ENCODE measurements at places on chromosomes 4 and X. TPM values are rescaled to one million over a fixed set of nuclear protein-coding genes. Genes with fewer than 3 reads are reported as not detected.

- peaks cover 70% of the 10 kb centered on the region for H3K4me1 ChIP-seq
- no peaks in the 10 kb centered on the region for H3K27me3 ChIP-seq
- no peak overlapping the region for H3K27ac ChIP-seq
These were observed 18.9 kb downstream of the ADD1 start for GRCh38 chr4:2862528-2862927.

DNA sequence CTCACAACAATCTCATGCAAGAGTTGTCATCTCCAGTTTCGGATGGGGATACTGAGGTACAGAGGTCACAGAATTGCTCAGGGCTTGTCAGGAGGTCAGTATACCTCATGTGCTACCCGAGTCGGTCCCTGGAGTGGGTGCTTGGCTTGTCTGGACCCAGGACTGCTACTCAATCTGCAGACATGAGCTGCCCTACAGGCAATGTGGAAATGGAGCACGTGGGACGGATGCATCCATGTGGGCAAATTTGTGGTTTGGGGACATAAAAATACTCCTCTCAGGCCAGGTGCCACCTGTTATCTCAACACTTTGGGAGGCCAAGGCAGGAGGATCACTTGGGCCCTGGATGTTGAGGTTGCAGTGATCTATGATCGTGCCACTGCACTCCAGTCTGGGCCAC, 15.8 kb downstream of the USP11 start:
- no peak overlapping the region for H3K27ac ChIP-seq
- DNase-seq: no peak
- peaks cover 10% of the 10 kb centered on the region for H3K36me3 ChIP-seq
- no peaks in the 10 kb centered on the region for H3K27me3 ChIP-seq

CTPS2 gene
- 4.0 TPM for total RNA-seq

DNA sequence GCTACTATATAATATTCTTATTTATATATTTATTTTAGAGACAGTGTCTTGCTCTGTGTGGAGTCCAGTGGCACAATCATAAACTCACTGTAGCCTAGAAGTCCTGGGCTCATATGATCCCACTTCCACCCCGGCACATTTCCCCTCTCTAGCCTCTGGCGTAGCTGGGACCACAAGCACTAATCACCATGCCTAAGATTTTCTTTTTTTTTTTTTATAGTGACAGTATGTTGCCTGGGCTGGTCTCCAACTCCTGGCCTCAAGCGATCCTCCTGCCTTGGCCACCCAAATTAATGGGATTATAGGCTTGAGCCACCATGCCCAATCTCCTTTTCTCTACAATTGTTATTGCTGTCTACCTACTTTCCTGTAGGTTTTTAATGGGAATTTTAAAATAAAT, 74.1 kb upstream of the BMP3 start:
- H3K4me3 ChIP-seq: no peak overlapping the region
- no peak for DNase-seq
- H3K27me3 ChIP-seq: no peaks in the 10 kb centered on the region

DNA sequence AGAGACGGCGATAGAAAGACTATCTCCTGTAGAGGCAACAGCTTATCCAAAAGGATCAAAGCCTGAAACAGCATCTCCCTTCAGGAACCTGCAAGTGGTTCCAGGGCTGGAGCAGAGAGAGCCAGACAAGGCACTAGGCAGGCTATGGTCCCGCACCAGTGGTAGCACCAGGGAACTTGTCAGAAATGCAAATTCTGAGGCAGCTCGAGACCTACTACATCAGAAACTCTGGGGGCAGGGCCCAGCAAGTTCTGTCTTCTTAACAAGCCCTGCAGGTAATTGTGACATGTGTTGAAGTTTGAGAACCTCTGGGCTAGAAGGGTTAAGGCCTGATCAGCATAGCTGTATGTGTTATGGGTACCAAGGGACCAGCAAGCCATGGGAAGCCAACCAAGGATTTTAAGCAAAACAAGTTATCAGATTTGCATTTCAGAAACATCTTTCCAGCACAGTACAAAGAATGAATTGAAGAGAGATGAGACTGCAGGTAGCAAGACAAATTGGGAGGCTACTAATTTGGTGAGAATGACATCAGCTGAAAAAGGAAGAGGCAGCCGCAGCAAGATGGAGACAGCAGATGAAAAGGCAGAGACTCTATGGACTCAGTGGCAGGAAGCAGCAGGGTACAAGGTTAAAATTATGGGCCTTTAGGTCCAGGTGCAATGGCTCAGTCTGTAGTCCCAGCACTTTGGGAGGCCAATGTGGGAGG, 139.7 kb downstream of the TSPAN5 start:
- no peak for DNase-seq
- H3K27ac ChIP-seq: no peak overlapping the region
- H3K36me3 ChIP-seq: peaks cover 8% of the 10 kb centered on the region
- H3K4me3 ChIP-seq: no peak overlapping the region
- H3K27me3 ChIP-seq: no peaks in the 10 kb centered on the region

GRCh38 chrX:132953354-132953753, 5.1 kb downstream of the HS6ST2 start:
- H3K4me1 ChIP-seq: peaks cover 2% of the 10 kb centered on the region
- H3K4me3 ChIP-seq: no peak overlapping the region
- DNase-seq: no peak
- no peak overlapping the region for H3K27ac ChIP-seq
- H3K36me3 ChIP-seq: no peaks in the 10 kb centered on the region

SUPT20HL2 gene
- not detected for total RNA-seq

TIMM8A gene
- total RNA-seq: 13.5 TPM

- H3K27me3 ChIP-seq: no peaks in the 10 kb centered on the region
- no peak for DNase-seq
- no peak overlapping the region for H3K27ac ChIP-seq
- H3K4me3 ChIP-seq: no peak overlapping the region
- no peaks in the 10 kb centered on the region for H3K36me3 ChIP-seq
These were observed 102.9 kb downstream of the TSPAN7 start for GRCh38 chrX:38664285-38664684.

- H3K4me1 ChIP-seq: no peaks in the 10 kb centered on the region
- H3K27me3 ChIP-seq: no peaks in the 10 kb centered on the region
- no peak overlapping the region for H3K27ac ChIP-seq
These were observed 38.5 kb downstream of the GYG2 start for GRCh38 chrX:2867206-2867605.

- H3K4me3 ChIP-seq: no peak overlapping the region
- H3K4me1 ChIP-seq: no peaks in the 10 kb centered on the region
- DNase-seq: no peak
- no peaks in the 10 kb centered on the region for H3K36me3 ChIP-seq
- H3K27ac ChIP-seq: no peak overlapping the region
These were observed 15.2 kb downstream of the ADRA2C start for GRCh38 chr4:3781193-3781886.

- no peak for DNase-seq
- H3K36me3 ChIP-seq: no peaks in the 10 kb centered on the region
- H3K4me1 ChIP-seq: no peaks in the 10 kb centered on the region
These were observed 542.0 kb downstream of the GBA3 start for GRCh38 chr4:23234716-23235115.

GRCh38 chrX:19702856-19703255, 184.5 kb downstream of the SH3KBP1 start:
- peaks cover 13% of the 10 kb centered on the region for H3K4me1 ChIP-seq
- no peaks in the 10 kb centered on the region for H3K27me3 ChIP-seq
- no peak overlapping the region for H3K4me3 ChIP-seq
- H3K36me3 ChIP-seq: peaks cover 21% of the 10 kb centered on the region
- DNase-seq: no peak

CFAP99 gene
- not detected for total RNA-seq

UGT2B7 gene
- not detected for total RNA-seq

DNA sequence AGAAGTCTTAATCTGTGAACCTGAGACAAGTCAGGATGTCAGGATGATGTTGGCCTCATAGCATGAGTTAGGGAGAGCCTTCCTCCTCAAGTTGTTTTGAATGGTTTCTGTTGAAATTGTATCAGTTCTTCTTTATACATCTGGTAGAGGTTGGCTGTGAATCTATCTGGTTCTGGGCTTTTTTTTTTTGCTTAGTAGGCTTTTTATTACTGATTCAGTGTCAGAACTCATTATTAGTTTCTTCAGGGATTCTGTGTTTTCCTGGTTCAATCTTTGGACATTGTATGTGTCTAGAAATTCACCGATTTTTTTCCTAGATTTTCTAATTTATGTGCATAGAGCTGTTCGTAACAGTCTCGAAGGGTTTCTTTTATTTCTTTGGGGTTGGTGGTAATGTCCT, 14.9 kb downstream of the GLUD2 start:
- H3K4me3 ChIP-seq: no peak overlapping the region
- no peak for DNase-seq
- H3K27me3 ChIP-seq: no peaks in the 10 kb centered on the region
- H3K36me3 ChIP-seq: no peaks in the 10 kb centered on the region
- H3K4me1 ChIP-seq: no peaks in the 10 kb centered on the region
- H3K27ac ChIP-seq: no peak overlapping the region

- peaks cover 37% of the 10 kb centered on the region for H3K4me1 ChIP-seq
- DNase-seq: no peak
- H3K27ac ChIP-seq: no peak overlapping the region
These were observed 20.6 kb downstream of the GALNT7 start for GRCh38 chr4:173189117-173189693.

SMIM10L2A gene
- total RNA-seq: 0.60 TPM

DCHS2 gene
- total RNA-seq: not detected

GRCh38 chr4:25727711-25728493, 72.3 kb downstream of the SLC34A2 start:
- DNase-seq: no peak
- H3K27me3 ChIP-seq: peaks cover 2% of the 10 kb centered on the region

OTUD6A gene
- total RNA-seq: not detected

- H3K27me3 ChIP-seq: no peaks in the 10 kb centered on the region
- H3K4me3 ChIP-seq: no peak overlapping the region
These were observed 73.4 kb upstream of the PPP2R3B start for GRCh38 chrX:460116-460515.
